Kidney epithelial cell (primary cell): ENCODE measurements at places on chromosomes 3 and 15.

GRCh38 chr3:186090901-186091300 lies 18.0 kb downstream of the ETV5 start:
- no peak for DNase-seq

DNA sequence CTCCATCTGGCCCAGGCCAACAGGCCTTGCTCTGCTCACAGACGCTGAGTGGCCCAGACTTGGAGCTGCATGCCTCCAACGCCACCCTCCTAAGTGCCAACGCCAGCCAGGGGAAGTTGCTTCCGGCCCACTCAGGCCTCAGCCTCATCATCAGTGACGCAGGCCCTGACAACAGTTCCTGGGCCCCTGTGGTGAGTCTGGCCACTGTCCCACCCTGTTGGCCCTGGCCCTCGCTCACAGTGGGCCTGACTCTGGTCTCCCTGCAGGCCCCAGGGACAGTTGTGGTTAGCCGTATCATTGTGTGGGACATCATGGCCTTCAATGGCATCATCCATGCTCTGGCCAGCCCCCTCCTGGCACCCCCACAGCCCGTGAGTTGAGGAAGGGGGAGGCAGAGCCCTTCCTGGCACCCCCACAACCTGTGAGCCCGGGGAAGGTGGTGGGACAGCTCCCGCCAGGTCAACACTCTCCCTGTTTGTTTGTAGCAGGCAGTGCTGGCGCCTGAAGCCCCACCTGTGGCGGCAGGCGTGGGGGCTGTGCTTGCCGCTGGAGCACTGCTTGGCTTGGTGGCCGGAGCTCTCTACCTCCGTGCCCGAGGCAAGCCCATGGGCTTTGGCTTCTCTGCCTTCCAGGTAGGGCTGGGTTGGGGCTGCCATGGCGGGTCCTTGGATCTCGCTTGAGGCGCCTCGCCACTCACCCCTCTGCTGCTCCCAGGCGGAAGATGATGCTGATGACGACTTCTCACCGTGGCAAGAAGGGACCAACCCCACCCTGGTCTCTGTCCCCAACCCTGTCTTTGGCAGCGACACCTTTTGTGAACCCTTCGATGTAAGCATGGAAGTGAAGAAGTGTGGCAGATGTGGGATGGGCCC lies 10.0 kb downstream of the NT5DC2 start:
- no peak for DNase-seq

GRCh38 chr3:183013074-183013473 lies 32.7 kb upstream of the DCUN1D1 start:
- DNase-seq, result no peak

- no peak for DNase-seq
These were observed 10.7 kb downstream of the IGF1R start for GRCh38 chr15:98658831-98659699.

DNA sequence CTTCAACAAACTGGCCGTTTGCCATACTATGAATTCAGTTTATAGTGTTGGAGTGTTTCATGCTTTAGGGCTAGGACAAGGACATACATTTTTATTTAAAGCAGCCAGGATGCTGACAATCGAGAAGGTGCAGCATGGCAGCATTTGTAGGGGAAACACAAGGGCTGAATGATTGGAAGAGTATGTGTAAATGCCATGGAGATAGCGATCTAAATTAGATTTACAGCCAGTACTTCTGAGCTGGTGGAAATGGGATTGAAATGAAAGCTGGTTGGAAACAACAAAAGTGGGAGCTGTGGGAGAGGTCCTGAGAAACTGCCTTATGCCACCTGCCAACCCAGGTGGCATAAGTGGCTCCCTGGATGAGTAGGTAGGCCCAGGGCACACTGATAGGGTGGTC lies 209.9 kb upstream of the MRPL3 start:
- no peak for DNase-seq

DNA sequence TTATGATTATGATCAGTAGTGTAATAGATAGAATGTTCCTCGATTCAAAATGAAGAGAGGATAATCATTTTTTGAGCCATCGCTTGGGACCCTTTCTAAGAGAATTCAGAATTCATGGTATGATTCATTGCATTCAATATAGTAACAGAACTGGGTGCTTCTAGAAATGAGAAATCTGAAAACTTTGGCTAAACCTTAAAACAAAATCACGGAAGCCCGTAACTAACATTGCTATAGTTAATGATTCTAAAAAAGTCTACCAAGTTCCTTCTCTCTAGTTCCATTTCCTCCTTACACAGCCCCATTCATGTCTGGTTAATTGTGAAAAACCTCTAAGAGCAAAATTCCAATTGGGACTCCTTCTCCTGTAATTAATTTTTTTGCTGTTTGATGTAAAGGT lies 217.1 kb downstream of the GBE1 start:
- DNase-seq, result no peak

DNA sequence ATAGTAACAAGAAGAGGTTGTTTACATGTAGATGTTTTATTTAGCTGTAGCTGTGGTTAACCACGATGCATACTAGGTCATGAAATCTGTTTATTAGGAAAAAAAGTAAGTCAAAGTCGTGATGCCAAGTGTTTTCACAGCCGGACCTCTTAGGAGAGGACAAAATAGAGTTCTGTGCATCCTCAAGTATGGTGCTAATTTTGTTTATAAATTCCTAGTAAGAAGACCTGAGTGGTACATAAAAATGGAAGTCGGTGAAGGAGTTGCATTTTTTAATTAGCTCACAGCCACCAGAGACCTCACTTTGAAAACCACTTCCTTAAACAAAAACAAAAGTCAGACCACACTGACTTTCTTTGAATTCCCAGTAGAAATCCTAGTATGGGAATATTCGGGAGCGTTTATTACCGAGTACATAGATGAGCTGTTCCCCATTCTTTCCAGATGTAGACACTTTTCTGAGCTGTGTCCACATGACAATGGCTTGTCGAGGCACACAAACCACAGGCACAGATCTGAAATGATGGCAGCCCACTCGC lies 143.6 kb upstream of the UBE2E1 start:
- no peak for DNase-seq

DNA sequence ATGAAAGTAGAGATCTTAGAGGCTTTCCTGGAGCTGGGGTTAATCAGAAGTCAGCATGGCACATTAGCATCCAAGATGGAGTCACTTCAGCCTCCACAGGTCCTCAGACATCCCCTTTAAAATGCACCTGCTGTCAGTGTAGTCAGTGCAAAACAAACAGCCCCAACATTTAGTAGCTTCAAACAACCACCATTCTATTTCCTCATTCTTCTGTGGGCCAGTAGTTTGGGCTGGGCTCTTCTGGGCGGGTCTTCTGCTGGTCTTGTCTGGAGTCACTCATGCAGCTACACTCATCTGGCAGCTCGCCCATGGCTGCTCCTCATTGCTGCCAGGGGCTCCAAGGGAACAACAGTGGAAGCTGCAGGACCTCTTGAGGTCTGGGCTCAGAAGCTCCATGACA lies 99.9 kb downstream of the TLE3 start:
- peak; percentile 80 for DNase-seq

GRCh38 chr15:39672666-39673065 lies 91.8 kb downstream of the THBS1 start:
- no peak for DNase-seq

DNA sequence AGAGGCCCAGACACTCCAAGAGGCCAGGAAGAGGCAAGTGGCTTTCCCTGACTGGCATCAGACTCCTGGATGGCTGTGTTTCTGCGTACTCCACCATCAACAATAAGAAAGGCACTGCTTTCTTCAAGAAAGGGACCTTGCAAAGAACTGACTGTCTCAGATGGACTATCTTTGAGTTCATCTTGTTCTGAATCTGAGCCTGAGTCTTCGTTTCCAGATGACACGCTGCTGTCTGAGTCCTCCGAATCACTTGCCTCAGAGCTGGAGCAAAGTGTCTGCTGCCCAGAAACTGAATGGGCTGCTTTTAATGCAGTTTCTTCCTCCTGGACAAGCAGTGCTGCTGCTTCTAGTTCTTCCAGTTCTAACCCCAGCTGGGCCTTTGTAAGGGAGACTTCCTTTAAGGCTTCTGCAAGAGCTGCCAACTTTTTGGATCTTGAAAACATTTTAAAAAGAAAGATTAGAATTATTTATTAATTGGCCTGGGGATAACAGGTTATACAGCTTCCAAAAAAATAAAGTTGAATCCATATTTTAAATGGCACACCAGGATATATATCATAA lies 97.8 kb downstream of the SHQ1 start:
- DNase-seq, result no peak

DNA sequence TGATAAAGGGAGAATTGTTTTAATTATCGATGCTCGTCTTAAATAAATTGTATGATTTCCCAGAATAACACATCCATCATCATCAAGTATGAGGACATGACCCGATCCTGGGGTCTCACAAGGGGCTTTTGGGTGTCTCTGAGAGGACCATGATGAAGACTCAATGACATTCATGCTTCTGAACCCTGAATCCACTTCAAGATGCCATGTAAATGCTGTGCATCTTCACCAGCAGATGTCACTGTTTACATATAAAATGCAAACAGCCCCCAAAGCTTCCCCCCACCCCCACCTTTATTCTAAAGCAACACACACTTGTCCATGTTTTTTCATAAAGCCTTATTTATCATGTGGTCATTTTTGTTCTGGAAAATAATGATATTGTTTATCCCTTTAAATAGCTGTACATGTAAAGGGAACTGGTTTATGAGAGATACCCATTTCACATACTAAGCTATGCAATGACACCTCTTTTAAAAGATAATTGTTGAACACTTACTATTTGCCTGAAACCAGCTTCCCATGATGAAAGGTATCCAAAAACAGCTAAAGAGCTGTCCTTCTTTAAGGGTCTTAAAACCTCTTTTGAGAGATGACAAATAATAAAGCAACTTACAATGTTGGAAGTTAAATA lies 69.7 kb upstream of the UBE3A start:
- DNase-seq, result no peak

GRCh38 chr3:12014613-12015012 lies 10.4 kb downstream of the SYN2 start:
- DNase-seq, result no peak

DNA sequence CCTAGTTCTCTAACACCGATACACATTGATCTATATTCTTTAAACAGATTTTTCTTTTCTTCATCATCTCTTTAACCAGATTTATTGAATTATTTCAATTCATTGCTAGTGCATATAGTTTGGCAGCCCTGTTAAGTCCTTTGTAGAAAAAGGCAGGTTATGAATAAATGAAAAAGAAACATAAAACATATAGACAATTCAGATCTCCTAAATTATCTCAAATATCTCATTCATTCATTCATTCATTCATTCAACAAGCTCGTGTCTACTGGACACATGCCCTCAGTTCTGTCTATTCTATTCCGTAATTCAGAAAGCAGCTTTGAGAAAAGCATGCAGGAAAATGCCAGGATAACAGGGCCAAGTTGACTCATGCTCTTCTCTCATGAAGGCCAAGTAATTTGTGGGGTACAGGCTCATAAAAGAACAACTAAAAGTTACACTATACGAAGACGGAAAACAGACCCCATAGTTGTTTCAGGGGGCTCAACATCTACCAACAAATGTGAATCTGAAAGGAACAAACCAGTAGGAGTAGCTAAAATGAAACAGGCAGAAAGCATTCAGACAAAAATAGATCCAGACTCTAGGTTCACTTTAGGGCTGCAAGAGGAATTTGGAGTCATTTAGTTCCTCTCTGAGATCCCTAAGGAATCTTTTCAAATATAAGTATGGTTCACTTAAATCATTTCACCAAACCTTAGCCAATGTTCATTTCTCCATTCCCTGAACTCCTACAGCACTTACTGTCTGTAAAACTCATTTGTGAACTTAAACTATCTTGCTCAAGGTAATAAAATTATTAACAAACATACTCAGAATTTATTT lies 7.5 kb downstream of the ZNF148 start:
- no peak for DNase-seq

DNA sequence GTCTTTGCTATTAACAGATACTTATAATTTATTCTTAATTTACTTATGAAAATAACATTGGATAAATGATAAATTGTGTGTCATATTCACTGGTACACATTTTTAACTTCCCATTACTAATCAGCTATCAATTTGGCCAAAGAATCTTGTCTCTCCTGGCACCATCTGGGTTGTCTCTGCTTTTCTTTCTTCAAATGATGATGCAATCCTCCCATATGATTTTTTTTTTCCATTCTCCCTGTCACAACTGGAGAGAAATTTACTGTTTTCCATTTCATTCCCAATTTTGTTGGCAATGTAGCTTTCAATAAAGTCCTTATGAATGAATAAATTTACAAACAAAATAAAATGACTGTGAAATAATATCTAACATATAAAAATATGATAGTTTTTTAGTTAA lies 743.7 kb upstream of the EPHA6 start:
- DNase-seq, result no peak

- DNase-seq, result no peak
These were observed 76.0 kb downstream of the CFAP20DC start for GRCh38 chr3:58973796-58974195.

- no peak for DNase-seq
These were observed 245.2 kb downstream of the TLE3 start for GRCh38 chr15:69852482-69852881.

GRCh38 chr15:83816124-83816883 lies 162.4 kb downstream of the ADAMTSL3 start:
- no peak for DNase-seq

DNA sequence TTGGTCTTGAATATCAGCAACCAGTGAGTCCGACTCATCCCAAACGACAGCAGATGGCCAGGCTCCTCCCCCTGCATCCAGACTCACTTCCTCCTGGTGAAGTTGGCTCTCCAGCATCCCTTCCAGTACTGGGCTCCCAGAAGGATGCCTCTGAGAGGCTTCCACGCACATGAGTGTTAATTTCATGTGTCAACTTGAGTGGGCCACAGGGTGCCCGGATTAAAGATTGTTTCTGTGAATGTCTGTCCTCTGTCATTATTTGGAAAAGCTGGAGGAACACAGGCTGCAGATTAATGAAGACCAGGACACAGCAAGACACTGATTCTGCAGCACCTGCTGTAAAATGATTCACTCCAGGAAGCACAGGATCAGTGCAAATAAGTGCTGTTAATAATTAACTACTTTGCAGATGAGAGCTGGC lies 99.8 kb downstream of the ATP10A start:
- DNase-seq, result no peak

DNA sequence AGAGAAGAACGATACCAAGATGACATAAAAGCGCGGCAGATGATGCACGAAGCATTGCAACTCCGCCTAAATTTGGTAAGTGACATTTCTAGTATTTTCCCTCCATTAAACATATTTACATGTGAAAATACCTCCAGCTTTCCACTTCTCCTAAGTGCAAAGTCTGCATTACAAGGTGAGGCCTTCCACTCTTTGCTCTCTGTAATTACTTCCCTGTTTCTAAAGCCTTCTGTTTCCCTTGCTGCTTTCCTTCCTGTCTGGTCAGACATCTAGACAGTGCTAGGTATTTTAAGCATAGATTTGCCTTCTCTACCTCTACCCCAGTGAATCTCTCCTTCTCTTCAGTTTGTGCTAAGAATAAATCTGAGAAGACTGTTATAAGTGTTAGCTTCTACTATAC lies 1.9 kb downstream of the P2RY12 start:
- no peak for DNase-seq

DNA sequence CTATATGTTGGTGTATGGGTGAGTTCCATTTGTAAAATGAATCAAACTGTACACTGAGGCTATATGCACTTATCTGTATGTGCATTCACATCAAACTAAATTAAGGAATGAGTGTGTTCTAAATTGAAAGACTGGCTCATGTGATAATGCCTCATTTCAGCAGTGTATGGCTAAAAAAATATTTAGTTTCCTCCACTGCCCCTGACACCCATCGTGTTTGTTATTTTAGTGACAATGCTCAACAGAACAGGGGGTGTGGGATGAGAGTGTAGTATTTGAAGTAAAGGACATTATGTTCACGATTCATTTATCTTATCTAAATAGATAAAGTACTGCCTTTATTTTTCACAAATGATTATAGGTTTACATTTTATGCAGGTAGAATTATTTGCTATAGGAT lies 301.1 kb upstream of the ARPP21 start:
- no peak for DNase-seq

GRCh38 chr3:195524171-195524896 lies 18.8 kb downstream of the PPP1R2 start:
- no peak for DNase-seq
